NCI-H1436 treated with DMSO at 0.1 percent for 48 hours (cell line): ENCODE measurements at places on chromosomes 13 and 19.

DNA sequence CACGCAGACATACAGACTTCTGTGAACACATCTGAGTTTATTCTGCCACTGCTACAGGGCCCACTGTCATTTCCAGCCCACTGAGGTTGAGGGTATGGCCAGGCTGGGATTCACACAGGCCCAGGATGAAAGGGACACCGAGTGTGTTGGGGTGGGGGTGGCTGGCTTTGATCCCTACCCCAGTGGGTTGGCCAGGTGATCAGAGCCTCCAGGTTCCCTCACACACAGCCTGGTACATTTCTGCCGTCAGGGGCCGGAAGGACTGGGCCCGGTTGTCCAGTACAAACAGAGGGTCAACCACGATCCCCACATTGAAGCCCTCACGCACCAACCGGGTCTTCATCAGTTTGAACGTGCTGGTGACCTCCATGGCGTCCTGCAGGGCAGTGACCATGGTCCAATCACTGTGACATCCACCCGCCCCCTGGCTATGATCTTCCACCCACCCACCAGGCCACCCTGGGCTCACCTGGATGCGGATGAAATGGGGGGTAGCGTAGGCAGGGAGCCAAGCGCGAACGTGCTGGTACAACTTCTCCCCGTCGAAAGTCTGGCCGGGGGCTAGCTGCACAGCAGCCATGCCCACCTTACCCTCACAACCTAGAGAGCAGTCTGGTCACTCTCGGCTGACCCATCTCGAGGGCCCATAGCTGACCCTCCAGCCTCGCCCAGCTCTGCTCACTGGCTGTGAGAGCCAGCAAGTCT lies 13.3 kb downstream of the SLC27A5 start:
- DNase-seq: no peak

- DNase-seq: no peak
Measured at GRCh38 chr13:84192125-84192524, 309.9 kb upstream of the SLITRK1 start.

- no peak for DNase-seq
Measured at GRCh38 chr13:110343241-110343865, 36.3 kb downstream of the COL4A2 start.

DNA sequence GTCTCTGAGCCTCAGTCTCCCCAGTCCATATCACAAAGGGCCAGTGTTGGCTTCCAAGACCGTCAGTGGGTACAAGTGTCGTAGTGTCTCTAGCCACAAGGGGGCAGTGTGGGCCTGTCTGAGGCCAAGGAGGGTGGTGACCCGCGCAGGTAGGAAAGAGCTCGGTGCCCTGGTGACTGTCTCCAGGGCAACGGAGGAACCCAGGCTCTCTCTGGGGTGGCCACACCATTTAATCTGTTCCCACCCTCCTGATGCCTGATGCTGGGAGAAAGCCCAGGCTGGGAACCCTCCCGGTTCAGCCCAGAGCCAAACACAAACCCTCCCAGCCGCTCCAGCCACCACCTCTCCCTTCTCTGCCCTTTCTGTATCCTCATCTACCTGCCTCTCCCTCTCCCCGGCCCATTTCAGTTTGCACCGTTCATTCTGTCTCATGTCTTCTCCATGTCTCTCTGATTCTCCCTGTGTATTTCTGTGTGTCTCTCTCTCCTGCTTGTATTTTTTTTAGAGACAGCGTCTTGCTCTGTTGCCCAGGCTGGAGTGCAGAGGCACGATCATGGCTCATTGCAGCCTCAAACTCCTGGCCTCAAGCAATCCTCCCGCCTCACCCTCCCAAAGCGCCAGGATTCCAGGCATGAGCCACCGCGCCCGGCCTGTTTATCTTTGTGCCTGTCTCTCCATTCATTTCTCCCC lies 17.5 kb upstream of the MEIS3 start:
- DNase-seq: no peak

- no peak for DNase-seq
Measured at GRCh38 chr13:73321043-73321442, 262.2 kb downstream of the KLF5 start.

GRCh38 chr13:30799356-30799824 lies 64.0 kb downstream of the ALOX5AP start:
- DNase-seq: no peak

DNA sequence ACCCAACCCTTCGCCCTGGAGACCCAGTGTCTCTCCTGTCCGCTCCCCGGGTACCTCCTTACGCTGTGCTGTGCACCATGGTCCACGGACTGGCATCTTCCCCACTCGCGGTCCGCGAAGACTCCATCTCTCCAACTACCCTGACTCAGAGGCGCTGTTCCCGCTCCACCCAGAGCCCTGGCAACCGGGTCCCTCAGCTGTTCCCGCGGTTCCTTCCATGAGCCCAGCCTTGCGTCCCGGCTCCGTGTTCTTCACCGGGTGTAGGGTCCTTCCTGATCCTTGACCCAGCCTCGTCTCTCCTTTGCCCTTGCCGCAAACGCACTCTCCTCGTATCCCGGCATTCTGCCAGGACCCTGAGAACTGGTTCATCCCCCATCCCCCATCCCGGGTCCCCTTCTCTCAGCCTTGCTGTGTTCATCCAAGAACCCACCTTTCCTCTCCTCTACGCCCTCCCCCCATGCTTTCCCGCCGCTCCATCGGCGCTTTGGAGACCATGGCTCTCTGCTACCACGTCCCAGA lies 664 bp downstream of the ICAM5 start:
- DNase-seq: no peak

- no peak for DNase-seq
Measured at GRCh38 chr13:69955271-69955670, 152.4 kb upstream of the ATXN8OS start.

GRCh38 chr19:5536337-5536894 lies 31.3 kb downstream of the TINCR start:
- no peak for DNase-seq
